ENCODE measurements at places on chromosomes 7 and 10. TPM values are rescaled to one million over a fixed set of nuclear protein-coding genes. Genes with fewer than 3 reads are reported as not detected.

GRCh38 chr7:101846800-101847538 is 29.5 kb downstream of the CUX1 start:
- no peak for DNase-seq

GTF2IRD2 gene
- total RNA-seq, result 14.2 TPM

GRCh38 chr7:50149369-50149768 is 56.3 kb upstream of the ZPBP start:
- no peak for DNase-seq

DNA sequence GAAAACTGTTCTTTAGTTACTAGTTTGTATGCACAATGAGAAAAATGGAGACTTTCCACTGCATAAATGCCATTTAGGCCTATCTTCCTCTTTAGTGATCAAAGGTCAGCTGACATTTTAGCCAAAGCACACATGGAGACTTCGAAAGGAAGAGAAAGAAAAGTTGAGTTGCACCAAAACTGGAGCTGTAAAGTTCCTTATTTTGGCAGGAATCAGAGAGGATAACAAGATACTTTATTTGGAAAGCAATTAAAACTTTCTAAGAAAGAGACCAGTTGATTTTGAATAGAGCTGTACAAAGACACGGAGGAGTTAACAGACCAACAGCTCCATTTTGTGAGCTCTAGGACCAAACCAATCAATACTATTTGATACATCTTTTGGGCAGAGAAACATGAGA is 14.2 kb downstream of the ENTPD7 start:
- DNase-seq, result no peak

- no peak for DNase-seq
Observed at GRCh38 chr10:110141871-110142635, 65.4 kb upstream of the MXI1 start.

GRCh38 chr7:73888959-73889358 is 28.0 kb downstream of the TMEM270 start:
- no peak for DNase-seq

- DNase-seq, result peak; percentile 26
Observed at GRCh38 chr7:151590071-151590849, 70.6 kb upstream of the RHEB start.

SPDYE8 gene
- total RNA-seq, result not detected

ENO4 gene
- 0.19 TPM for total RNA-seq

FFAR4 gene
- not detected for total RNA-seq

HOXA2 gene
- total RNA-seq, result 0.42 TPM

AGMO gene
- not detected for total RNA-seq

GRCh38 chr10:46227936-46228562 is 58.7 kb upstream of the ANTXRL start:
- DNase-seq, result no peak

- DNase-seq, result peak; percentile 77
Observed at GRCh38 chr10:95475827-95476468, 85.2 kb downstream of the SORBS1 start.

HOXA11 gene
- total RNA-seq, result 1.7 TPM

GRCh38 chr7:34875481-34875880 is 161.8 kb downstream of the DPY19L1 start:
- no peak for DNase-seq

ECHDC3 gene
- total RNA-seq, result 2.4 TPM

DNA sequence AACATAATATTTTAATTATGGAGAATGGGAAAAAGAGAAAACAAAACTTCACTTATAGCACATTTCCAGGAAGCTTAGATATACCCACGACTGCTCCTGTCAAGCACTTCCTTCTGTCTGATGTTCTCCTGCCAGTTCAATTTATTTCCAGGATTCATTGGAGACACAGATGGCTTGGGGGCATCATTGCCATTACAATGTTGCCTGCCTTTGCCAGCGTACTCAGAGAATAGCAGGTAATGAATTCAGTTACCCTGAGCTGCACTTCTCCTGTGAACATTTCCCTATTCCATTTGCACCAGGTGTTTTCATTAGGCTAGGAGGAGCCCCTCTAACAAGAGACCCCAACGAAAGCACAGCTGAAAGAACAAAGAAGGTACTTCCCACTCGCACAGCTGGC is 33.7 kb downstream of the INSIG1 start:
- DNase-seq, result no peak

GPR26 gene
- total RNA-seq, result not detected

SLC29A3 gene
- 1.3 TPM for total RNA-seq

DNA sequence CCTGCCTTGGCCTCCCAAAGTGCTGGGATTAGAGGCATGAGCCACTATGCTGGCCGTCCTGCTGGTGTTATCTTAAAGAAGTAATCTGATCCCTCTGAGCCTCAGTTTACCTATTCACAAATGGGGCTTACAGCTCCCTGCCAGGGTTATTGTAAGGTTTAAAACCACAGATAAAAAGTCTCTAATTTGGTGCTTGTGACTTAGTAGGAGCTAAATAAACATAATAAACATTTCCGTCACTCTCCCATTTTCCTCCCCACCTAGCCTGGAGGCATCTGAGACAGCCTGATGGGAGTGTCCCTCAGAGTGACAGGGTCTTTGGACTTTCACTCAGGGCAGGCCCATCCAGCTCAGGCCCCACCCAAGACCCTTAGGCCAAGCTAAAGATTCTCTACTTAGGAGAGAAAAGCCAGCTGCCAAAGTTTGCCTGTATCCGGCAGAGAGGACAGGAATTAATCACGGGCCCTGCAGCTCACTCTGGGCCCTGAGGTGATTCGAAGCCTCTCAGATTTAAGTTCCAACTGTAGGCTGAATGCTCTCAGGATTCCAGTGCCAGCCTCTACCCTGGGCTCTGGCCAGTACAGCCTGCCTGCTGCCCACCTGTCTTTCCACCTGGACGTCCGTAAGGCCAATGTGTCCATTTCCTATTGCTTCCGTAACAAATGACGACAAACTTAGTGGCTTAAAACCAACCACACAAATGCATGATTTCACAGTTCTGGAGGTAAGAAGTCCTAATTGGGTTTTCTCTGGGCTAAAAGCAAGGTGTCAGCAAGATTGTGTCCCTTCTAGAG is 21.8 kb upstream of the DUSP5 start:
- no peak for DNase-seq

- peak; percentile 33 for DNase-seq
Observed at GRCh38 chr7:16646472-16647072, 591 bp downstream of the BZW2 start.

DNA sequence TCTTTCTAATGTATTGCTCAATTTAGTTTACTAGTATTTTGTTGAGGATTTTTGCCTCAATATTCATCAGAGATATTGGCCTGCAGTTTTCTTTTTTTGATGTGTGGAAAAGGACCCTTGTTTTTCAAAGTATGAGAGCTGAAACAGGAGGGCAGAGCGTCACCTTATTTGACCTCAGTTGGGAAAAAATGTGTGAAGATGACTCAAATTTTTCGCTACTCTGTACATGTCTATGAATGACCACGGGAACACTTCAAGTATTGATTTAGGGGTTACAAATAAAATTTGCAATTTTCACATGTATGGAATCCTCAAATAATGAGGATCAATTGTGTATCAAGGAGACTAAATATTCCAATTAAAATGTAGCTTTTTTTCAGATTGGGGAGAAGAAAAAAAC is 103.1 kb downstream of the ZFAND4 start:
- DNase-seq, result no peak

GRCh38 chr10:113987805-113988204 is 55.9 kb upstream of the ADRB1 start:
- no peak for DNase-seq

CCDC172 gene
- total RNA-seq, result not detected

DNA sequence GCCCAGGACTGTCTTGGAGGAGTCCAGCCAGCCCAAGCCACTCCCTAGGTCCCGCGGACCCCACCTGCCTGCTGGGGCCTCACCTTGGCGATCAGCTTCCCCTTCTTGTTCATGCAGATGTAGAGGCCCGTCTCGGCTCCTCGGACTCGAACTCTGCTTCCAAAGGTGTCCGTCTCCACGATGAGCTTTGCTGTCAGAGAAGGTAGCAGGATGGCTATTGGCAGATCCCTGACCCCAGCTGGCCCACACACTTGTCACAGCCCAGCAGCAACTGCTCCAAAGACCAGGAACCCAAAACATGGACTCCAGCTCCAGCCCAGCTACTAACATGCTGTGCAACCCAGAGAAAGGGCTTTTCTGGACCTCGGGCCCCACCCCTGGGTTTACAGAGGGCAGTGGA is 4.5 kb downstream of the FGF8 start:
- no peak for DNase-seq

DNA sequence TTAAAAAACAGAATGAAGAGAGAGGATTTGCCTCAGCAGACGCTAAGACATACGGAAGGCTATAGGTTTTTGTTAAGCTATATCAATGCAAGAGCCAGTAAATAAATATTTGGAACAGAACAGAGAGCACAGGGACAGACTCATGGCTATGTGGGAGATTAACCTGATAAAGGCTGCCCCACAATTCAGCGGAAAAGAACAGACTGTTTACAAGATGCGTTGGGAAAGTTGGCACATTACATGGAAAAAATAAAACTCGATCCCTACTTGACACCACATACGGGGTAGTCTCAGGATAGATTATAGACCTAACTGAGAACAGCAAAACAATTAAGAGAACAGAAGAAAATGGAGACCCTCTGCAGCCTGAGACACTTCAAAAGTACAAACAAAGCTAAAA is 10.8 kb downstream of the KCNH2 start:
- no peak for DNase-seq

PVRIG gene
- total RNA-seq, result not detected

DNA sequence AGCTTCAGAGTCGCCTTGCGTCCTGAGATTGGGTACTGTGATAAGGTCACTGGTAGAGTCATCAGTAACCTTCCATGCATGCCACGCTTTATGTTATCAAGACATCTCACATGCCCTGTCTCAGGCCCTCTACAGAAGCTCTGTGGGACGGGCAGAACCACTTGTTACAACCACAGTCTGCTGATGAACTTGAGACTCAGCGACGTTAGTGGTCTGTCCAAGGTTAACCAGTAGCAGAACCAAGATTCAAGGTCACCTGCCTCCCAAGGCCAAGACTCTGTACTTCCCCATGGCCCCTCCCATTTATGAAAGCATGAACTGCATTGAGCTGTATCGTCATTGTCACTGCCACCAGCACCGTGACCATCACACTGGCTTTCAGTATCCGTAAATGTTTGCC is 15.0 kb downstream of the IQCE start:
- DNase-seq, result no peak

OLAH gene
- not detected for total RNA-seq

- no peak for DNase-seq
Observed at GRCh38 chr10:11858093-11858492, 34.9 kb downstream of the PROSER2 start.

GRCh38 chr7:35253710-35254495 is at the start of gene TBX20:
TSS of gene TBX20 (minus strand) at chr7:35254100. CDS start at chr7:35253620, 480 bp downstream.
- DNase-seq, result no peak

FAM131B gene
- 1.5 TPM for total RNA-seq

DNA sequence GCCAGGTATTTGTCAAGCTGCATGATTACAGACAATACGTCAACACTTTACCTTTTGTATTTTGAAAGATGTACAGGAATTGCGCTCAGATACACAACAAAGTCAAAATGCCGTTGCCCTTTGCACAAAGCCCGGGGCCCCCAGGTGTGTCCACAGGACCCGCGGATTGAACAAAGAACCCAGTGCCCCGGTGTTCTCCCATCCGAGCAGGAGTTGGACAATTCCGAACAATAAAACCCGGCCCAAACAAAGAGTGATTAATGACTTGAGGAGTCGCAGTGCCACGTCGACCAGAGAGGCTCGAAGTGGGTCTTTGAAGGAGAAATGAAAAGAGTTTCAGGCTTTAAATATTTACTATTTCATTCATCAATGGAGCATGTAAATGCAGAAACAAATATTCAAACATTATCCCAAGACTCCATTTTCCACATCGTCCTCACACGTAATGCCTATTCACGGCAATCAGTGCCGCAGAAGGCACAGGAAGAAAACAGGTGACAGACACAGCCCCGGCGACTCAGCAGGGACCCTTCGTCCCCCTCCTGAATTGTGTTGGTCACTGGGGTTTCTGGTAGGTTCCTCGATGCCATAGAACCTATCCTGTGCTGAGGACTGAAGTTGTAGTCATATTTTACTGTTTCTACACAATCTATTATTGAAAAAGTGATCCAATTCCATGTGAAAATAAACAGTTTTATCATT is 70.9 kb upstream of the MGMT start:
- no peak for DNase-seq
